Esophagus squamous epithelium (tissue), 5 donors: ENCODE measurements at places on chromosomes 3 and 15. TPM values are rescaled to one million over a fixed set of nuclear protein-coding genes. Genes with fewer than 3 reads are reported as not detected.

GRCh38 chr3:152241142-152242017 lies 27.3 kb upstream of the MBNL1 start:
- H3K27me3 ChIP-seq, result no peaks in the 10 kb centered on the region
- no peak overlapping the region for H3K4me3 ChIP-seq
- no peak overlapping the region for H3K27ac ChIP-seq
- DNase-seq, result no peak

Gene ARPIN
- 17.9 TPM for total RNA-seq

DNA sequence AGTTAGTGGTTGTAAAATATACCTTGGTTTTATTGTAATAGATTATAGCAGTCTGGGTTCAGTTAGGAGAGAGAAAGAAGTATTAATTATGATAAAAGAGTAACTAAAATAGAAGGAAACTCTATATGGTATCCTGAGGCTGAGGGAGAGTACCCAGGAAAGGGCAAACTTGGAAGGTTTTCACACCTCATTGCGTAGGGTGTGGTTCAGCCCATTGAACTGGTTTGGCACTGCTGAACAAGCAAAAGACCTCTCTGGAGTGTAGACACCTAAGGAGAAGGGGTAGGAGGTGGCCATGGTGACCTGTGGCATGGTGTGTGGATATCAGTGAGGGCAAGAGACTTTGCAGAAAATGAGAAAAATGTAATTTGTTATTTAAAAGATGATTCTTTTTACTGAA lies 63.5 kb downstream of the STT3B start:
- H3K36me3 ChIP-seq, result peaks cover 53% of the 10 kb centered on the region
- no peaks in the 10 kb centered on the region for H3K27me3 ChIP-seq
- no peaks in the 10 kb centered on the region for H3K4me1 ChIP-seq
- DNase-seq, result no peak
- H3K27ac ChIP-seq, result no peak overlapping the region
- H3K4me3 ChIP-seq, result no peak overlapping the region

Gene TMC3
- total RNA-seq, result not detected

GRCh38 chr3:98986073-98986472 lies 84.6 kb upstream of the DCBLD2 start:
- no peak overlapping the region for H3K4me3 ChIP-seq
- no peak overlapping the region for H3K27ac ChIP-seq
- no peaks in the 10 kb centered on the region for H3K27me3 ChIP-seq
- H3K4me1 ChIP-seq, result peaks cover 10% of the 10 kb centered on the region
- H3K36me3 ChIP-seq, result no peaks in the 10 kb centered on the region

Gene CYP11A1
- total RNA-seq, result 17.0 TPM

DNA sequence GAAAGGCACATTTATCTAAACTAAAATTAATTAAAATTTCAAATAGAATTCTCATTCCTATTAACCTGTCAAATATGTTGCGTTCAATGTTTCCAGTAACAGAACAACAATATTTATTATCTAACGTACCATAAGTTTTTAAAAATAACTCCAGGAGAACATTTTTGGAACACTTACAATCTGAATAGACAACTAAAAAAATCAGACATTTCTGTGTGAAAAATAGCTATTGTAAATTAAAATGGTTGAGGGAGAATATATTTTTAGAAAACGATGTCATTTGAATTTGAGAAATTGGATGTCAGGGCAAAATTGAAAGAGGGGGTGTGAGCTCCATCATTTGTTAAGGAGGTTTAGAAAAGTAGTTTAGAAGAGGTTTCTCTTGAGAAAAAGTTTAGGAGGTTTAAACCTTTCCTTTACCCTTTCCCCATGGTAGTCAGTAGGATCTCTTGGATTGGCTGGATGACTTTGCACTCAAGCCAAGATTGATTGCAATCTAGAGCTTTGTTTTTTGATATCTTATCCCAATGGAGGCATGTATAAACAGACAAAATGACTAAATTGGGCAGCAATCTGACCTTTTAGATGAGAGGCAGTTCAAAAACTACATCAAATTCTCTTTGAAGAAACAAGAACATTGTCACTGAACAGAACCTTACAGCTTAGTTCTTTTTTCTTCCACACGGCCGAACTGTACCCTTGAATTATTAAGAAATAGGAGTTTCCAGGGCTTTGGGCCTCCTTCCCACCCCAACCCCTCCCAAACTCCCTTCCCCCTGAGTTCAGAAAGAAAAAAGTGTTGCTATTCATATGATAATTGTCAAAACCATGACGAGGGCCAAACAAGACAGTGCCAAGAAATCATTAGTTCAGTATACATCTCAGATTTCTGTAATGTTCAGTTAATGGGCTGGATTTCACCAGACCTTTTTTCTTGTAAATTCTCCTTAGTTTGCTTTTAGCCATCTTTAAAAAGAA lies 79.7 kb upstream of the CDIN1 start:
- H3K4me1 ChIP-seq, result no peaks in the 10 kb centered on the region
- H3K27me3 ChIP-seq, result no peaks in the 10 kb centered on the region
- no peak overlapping the region for H3K4me3 ChIP-seq
- H3K36me3 ChIP-seq, result no peaks in the 10 kb centered on the region
- DNase-seq, result no peak
- no peak overlapping the region for H3K27ac ChIP-seq

- no peak for DNase-seq
- no peaks in the 10 kb centered on the region for H3K36me3 ChIP-seq
- no peaks in the 10 kb centered on the region for H3K4me1 ChIP-seq
- no peak overlapping the region for H3K27ac ChIP-seq
- H3K4me3 ChIP-seq, result no peak overlapping the region
These were observed 95.8 kb upstream of the UBE2E1 start for GRCh38 chr3:23709987-23710386.

Gene PRTG
- 0.26 TPM for total RNA-seq

DNA sequence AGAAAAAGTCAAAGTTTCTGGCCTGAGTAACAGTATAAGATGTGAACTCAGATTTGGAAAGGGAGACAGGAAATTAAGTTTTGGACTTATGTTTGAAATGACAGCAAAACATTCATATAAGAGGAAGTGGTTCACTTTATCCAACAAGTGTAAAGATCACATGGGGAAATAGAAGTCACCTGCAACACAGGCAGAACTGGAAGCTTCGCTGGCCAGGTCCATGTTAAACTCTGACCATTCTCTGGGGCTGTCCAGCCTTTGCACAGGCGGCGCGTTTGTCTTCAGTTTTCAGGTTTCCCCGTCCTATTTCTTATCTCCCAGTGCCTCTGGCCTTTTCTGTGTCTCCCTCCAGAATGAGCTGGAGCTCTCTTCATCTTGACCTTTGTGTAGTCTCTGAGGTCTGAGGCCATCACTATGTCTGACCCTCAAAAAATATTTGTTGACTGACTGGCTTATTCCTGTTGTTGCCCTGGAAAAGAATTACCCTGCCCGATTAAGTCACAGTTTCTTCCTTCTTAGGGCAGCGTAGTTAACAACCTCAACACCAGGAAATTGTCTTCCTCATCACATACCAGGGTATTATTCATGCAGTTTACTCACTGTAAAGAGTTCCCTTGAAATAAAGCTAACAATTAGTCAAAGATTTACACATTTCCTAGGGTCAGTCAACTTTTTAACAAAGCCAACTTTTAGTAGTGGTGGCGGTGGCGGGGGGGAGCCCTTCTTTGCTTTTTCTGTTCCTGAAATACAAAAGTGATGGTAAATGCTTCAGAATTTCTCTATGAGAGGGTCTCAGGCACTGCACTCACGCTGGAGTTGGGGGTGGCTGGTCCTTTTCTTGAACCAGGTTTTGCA lies 959 bp upstream of the RASA2 start:
- no peaks in the 10 kb centered on the region for H3K36me3 ChIP-seq
- peaks cover 36% of the 10 kb centered on the region for H3K4me1 ChIP-seq
- H3K4me3 ChIP-seq, result peak overlapping the region; percentile 95
- peak overlapping the region; percentile 98 for H3K27ac ChIP-seq

DNA sequence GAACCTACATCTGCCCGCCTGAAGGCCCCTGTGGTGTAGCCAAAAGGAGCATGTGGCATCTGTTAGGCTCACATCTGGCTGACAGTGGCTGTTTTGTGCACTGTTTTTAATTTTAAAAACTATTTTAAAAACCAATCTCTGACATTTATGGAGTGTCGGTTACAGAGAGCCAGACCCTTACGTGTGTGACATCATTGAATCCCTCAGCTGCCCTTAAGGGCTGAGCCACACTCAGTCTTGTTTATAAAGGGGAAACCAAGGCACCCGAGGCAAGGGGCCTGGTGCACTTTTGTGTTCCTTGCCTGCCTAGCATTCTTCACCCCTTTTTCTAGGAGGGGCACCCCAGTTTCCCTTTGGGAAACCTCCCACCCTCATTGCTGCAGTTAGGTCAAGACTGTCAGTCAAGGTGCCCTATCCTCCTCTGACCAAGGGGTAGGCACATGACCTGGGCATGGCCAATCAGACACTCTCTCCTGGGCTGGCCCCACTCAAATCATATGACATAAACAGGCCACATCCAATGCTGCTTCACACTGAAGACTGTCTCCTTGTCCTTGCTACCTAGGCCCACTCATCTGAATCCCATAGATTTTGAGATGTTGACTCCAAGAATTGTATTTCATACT lies 105.3 kb downstream of the LSM3 start:
- no peak for DNase-seq
- H3K4me1 ChIP-seq, result peaks cover under 1% of the 10 kb centered on the region
- H3K27ac ChIP-seq, result no peak overlapping the region
- H3K36me3 ChIP-seq, result no peaks in the 10 kb centered on the region

- no peak overlapping the region for H3K4me3 ChIP-seq
- no peaks in the 10 kb centered on the region for H3K36me3 ChIP-seq
- H3K27ac ChIP-seq, result no peak overlapping the region
These were observed 515.3 kb downstream of the ZBBX start for GRCh38 chr3:166864473-166865467.

DNA sequence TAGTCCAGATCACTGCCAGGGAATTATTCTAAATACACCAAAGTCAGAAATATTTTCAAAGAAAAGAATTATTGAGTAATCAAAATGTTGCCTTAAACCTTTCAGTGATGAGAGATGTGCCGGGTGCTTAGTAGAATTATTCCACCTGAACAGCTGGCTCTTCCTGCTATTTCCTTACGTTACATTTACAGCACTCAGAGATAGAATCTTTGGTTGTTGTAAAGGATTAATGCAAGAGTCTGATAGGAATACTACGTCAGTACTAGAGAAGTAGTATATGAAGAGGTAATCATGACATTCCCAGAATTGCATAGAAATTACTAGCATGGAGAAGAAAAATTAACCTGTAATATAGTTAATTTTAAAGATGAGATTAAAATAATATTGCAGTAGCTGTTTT lies 50.9 kb upstream of the ZDHHC23 start:
- DNase-seq, result no peak
- no peaks in the 10 kb centered on the region for H3K36me3 ChIP-seq
- H3K27me3 ChIP-seq, result no peaks in the 10 kb centered on the region

Gene GOLGA6D
- not detected for total RNA-seq

- peaks cover 19% of the 10 kb centered on the region for H3K36me3 ChIP-seq
- H3K27ac ChIP-seq, result no peak overlapping the region
- no peaks in the 10 kb centered on the region for H3K4me1 ChIP-seq
- no peaks in the 10 kb centered on the region for H3K27me3 ChIP-seq
- no peak for DNase-seq
These were observed 49.5 kb downstream of the CEP70 start for GRCh38 chr3:138544546-138544945.

DNA sequence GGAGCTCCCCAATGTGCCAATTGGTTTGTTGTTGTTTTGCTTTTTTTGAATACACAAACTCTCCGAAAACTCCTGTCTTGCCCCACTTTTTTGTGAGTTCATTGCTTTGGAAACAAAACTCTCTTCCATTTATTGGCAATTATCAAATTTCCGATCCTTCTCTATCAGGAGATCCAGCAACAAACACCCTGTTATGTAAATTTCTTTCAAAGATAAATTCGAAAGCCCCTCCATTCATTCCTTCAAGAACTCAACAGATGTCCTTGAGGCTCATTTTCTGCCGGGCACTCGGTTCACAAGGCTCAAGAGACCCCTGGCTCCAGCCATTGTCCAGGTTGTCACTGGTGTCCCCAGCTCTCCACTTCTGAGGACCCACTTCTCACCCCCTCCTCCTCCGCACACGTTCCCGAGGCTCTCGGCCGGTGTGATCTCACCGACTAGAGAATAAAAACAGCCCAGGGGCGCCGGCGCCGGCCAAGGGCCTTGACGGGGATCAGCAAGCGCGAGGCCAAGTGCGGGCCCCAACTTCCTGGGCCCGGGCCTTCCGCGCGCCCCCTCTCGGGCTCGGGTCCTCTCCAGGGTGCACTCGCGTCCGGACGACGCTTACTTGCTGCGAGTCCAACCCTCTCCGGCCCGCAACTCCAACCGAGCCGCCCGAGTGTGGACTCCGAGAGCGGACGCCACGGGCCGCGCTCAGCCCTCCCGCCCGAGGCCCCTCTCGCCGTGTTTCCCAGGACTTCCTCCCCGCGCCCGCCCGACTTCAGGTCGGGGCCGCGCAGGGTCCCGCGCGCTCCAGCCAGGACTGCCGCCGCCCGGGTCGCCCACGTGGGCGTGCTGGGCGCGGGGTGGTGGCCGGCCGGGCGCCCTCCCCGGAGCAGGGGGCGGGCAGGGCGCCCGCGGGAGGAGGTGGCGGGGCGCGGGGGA lies 533 bp upstream of the SMAD3 start:
- no peaks in the 10 kb centered on the region for H3K27me3 ChIP-seq
- no peak for DNase-seq
- peak overlapping the region; percentile 78 for H3K4me3 ChIP-seq
- peak overlapping the region; percentile 86 for H3K27ac ChIP-seq
- H3K36me3 ChIP-seq, result no peaks in the 10 kb centered on the region

Gene PLA2G4B
- 58.9 TPM for total RNA-seq

- H3K4me3 ChIP-seq, result no peak overlapping the region
- H3K36me3 ChIP-seq, result peaks cover 77% of the 10 kb centered on the region
- H3K27ac ChIP-seq, result peak overlapping the region; percentile 47
- H3K4me1 ChIP-seq, result peaks cover 16% of the 10 kb centered on the region
- no peak for DNase-seq
These were observed 24.0 kb downstream of the TKT start for GRCh38 chr3:53231532-53232511.

Gene TERC
- 221 TPM for total RNA-seq

Gene ADCY5
- total RNA-seq, result 0.72 TPM

DNA sequence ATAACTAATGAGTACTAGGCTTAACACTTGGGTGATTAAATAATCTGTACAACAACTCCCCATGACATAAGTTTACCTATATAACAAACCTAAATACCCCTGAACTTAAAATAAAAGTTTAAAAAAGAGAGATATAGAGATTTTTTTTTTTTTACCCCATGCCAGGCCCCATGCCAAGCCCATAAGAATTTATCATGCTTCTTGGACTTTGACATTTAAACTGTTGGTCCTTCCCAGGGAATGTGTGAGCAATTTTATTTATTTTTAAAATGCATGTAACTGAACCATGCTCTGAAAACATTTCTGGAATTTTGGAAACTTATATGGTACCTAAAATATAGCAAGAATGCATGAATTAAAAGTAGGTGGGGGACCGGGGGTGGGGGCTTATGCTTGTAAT lies 26.3 kb downstream of the KLHL6 start:
- no peaks in the 10 kb centered on the region for H3K4me1 ChIP-seq
- no peak overlapping the region for H3K4me3 ChIP-seq
- H3K27ac ChIP-seq, result no peak overlapping the region
- H3K27me3 ChIP-seq, result no peaks in the 10 kb centered on the region
- no peak for DNase-seq

GRCh38 chr3:156150434-156151066 lies 30.2 kb downstream of the KCNAB1 start:
- no peak for DNase-seq
- H3K4me3 ChIP-seq, result no peak overlapping the region
- no peaks in the 10 kb centered on the region for H3K36me3 ChIP-seq
- H3K27ac ChIP-seq, result peak overlapping the region; percentile 45
